ENCODE measurements at places on chromosomes 2 and 18.

- no peak for DNase-seq
Observed at GRCh38 chr2:201923436-201924328, 110.0 kb upstream of the FZD7 start.

GRCh38 chr18:67581178-67581577 is 64.7 kb upstream of the DSEL start:
- DNase-seq: no peak

- no peak for DNase-seq
Observed at GRCh38 chr2:234026693-234027254, 23.7 kb upstream of the SPP2 start.

DNA sequence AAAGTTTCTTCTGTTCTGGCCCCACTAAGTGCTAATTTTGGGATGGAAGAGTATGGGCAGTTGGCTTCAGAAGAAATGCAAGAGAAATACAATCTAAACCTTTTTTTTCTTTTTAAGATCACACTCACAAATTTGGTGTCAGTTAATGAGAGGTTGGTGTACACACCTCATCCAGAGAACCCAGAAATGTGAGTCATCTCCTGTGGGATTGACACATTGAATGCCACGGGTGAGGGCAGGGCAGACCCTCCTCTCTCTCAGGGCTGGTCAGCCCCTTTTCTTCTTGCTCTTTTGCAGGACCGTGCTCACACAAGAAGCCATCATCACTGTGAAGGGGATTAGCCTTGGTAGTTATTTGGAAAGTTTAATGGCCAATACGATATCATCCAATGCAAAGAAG is 19.2 kb downstream of the PRELID3A start:
- no peak for DNase-seq

GRCh38 chr2:195337597-195337996 is 319.4 kb upstream of the SLC39A10 start:
- no peak for DNase-seq

- DNase-seq: peak; percentile 11
Observed at GRCh38 chr2:190649798-190650390, 1.0 kb downstream of the NAB1 start.

- DNase-seq: no peak
Observed at GRCh38 chr2:207123335-207123744, 42.4 kb downstream of the KLF7 start.

- DNase-seq: no peak
Observed at GRCh38 chr2:120589771-120590608, 145.7 kb upstream of the GLI2 start.

DNA sequence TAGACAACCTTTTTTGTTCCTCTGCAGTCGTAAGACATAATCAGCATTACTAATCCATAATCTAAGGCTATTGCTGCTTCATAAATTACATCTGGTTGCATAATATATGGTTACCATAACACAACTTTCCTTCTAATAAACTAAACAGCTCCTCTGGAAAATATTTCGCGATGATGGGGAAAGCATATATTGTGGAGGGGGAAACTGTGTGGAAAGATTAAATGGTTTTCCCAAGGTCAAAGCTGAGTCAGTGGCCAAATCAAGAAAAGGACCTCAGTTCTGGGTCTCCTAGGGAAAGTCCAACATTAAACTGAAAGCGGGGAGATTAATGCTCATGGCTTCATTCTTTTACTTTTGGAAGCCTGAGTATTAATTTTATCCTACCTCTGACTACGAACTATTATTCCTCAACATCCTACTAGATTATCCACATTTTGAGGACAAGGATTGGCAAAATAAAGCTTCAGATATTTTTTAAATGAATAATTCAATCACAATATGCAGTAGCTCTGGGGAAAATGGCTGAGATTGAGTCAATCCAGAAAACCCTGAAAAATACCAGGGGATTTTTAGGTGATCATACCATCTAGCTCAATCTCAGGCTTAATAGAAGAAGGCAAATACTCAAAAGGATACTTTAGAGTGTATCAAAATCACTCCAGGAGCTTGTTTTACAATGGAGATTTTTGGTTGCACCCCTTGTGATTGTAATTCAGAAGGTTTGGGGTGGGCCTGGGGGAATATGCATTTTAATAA is 33.8 kb upstream of the STK17B start:
- DNase-seq: no peak

GRCh38 chr2:137960223-137960622 is 4.0 kb upstream of the HNMT start:
- no peak for DNase-seq

DNA sequence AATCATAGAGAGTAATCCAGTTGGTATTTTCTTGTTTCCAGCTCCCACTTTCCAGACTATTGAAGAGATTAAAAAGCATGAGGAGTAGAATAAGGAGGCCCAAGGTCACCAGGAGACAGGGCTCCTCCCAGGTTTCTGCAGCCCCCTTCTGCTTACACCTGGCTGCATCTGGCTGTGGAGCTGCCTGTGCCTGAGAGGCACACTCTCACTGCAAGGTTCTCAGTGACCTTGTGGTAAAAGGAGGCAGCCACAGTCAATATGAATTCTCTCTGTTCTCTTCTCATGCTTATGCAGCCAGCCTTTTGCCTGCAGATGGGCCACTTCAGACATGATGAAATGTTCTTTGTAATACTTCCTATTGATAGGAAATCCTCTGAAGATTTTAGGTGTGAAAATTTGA is 233.7 kb downstream of the MYO3B start:
- no peak for DNase-seq

- DNase-seq: no peak
Observed at GRCh38 chr18:79314838-79315388, 80.8 kb upstream of the NFATC1 start.

- no peak for DNase-seq
Observed at GRCh38 chr2:28423856-28424605, 31.4 kb downstream of the FOSL2 start.

- DNase-seq: peak; percentile 27
Observed at GRCh38 chr2:235005603-235006259, 53.9 kb downstream of the SH3BP4 start.

GRCh38 chr2:54559593-54560145 is 103.5 kb downstream of the SPTBN1 start:
- DNase-seq: no peak

- DNase-seq: no peak
Observed at GRCh38 chr2:31087491-31087890, 50.7 kb downstream of the GALNT14 start.

DNA sequence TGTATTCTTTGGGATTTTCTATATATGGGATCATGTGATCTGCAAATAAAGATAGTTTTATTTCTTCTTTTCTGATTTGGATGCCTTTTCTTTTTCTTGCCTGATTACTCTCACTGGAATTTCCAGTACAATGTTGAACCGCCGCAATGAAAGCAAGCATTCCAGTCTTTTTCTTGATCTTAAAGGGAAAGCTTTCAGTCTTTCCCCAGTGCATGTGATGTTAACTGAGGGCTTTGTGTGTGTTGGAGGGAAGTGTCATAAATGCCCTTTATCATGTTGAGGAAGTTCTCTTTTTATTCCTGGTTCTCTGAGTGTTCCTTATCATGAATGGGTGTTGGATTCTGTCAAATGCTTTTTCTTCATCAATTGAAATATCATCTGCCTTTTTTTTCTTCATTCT is 16.9 kb upstream of the CYBRD1 start:
- no peak for DNase-seq

GRCh38 chr2:151280271-151280670 is 9.2 kb downstream of the NMI start:
- DNase-seq: no peak

GRCh38 chr2:19046986-19047780 is 311.2 kb downstream of the OSR1 start:
- DNase-seq: no peak

DNA sequence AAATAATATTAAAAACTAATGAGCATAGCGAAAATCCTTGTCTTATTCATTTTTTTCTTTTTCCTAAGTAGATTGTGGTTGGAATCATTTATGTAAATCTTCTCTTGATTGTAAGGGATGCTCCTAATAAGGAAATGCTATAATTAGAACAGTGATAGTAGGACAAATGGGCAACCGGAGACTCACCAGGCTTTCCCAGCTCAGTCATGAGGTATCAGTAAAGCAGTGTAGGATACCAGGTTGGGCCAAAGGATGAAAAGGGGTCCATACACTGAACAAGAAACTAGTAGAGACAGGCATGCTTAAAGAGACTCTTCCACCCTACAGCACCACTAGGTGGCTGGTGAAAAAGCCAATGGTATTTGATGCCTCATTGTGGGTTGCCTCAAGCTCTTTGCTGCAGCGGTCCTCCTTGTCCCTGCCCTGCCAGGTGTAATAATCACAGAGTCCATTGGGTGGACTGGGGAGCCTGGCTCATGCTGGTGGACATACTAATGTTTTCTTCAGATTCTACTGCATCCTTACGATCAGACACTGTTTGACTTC is 71.4 kb upstream of the FAM98A start:
- DNase-seq: peak; percentile 23

- DNase-seq: no peak
Observed at GRCh38 chr2:127598711-127599110, 47.2 kb upstream of the GPR17 start.

GRCh38 chr2:201891676-201892075 is 85.3 kb downstream of the CDK15 start:
- DNase-seq: no peak

GRCh38 chr2:22822835-22823234 is 562.1 kb upstream of the KLHL29 start:
- no peak for DNase-seq

GRCh38 chr2:128821010-128821409 is 502.3 kb upstream of the HS6ST1 start:
- DNase-seq: no peak

GRCh38 chr2:27018142-27018541 is 14.6 kb upstream of the TMEM214 start:
- DNase-seq: no peak

GRCh38 chr18:31741097-31741735 is 19.5 kb downstream of the SLC25A52 start:
- peak; percentile 64 for DNase-seq

DNA sequence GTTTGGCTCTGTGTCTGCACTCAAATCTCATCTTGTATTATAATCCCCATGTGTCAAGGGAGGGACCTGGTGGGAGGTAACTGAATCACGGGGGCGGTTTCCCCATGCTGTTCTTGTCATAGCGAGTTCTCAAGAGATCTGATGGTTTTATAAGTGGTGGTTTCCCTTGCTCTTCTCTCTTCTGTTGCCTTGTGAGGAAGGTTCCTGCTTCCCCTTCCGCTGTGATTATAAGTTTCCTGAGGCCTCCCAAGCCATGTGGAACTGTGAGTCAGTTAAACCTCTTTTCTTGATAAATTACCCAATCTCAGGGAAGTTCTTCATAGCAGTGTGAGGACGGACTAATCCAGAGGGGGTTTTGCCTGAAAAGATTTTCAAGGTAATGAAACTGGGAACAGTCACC is 245.4 kb downstream of the GALR1 start:
- DNase-seq: no peak

DNA sequence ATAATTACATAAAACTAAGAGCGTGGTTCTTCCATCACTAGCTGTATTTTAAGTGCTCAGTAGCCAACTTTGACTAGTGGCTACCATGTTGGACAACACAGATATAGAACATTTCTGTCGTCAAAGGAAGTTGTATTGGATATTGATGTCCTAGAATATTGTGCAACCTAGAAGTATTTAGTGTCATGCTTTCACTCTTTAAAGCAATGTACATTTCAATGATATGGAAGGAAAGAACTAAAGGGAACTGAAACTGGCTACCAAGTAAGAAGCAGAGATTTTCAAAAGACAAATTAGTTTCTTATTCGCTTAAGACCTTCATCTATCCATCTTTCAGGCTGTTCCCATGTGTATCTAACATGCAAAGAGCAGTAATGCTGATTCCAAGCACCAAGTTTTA is 85.4 kb upstream of the EML6 start:
- no peak for DNase-seq

DNA sequence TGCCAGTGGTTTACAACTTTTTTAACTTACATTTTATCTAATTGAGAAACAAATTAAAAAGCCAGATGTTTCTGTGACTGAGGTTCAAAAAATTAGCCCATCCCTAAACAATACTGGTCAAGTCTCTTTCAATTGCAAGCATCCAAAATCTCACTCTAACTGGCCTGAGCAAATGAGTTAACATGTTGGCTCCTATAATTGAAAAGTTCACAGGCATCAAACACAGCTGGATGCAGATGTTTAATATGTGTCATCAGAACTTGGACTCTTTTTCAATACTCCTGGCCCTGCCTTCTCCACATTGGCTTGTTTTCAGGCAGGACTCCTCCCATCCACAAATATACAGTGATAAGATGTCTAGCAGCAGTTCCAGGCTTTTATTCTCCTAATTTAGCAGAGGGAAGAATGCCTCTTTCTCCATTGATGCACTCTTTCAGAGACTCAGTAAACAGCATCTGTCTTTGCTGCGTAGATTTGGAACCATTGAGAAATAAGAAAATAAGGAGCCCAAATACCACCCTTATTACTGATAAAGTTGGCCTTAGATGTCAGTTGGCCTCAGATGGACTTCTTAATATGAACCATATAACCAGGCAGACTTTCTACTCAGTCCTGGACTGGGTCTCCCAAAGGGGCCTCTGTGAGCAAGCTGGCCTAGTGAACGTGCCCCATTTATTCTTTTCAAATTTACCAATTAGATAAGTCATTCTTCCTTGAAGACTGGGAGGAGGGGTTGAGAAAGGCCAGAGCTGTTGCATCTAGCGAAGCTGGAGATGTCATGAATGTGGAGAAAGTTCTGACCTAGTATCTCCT is 30.4 kb upstream of the FN1 start:
- DNase-seq: no peak

DNA sequence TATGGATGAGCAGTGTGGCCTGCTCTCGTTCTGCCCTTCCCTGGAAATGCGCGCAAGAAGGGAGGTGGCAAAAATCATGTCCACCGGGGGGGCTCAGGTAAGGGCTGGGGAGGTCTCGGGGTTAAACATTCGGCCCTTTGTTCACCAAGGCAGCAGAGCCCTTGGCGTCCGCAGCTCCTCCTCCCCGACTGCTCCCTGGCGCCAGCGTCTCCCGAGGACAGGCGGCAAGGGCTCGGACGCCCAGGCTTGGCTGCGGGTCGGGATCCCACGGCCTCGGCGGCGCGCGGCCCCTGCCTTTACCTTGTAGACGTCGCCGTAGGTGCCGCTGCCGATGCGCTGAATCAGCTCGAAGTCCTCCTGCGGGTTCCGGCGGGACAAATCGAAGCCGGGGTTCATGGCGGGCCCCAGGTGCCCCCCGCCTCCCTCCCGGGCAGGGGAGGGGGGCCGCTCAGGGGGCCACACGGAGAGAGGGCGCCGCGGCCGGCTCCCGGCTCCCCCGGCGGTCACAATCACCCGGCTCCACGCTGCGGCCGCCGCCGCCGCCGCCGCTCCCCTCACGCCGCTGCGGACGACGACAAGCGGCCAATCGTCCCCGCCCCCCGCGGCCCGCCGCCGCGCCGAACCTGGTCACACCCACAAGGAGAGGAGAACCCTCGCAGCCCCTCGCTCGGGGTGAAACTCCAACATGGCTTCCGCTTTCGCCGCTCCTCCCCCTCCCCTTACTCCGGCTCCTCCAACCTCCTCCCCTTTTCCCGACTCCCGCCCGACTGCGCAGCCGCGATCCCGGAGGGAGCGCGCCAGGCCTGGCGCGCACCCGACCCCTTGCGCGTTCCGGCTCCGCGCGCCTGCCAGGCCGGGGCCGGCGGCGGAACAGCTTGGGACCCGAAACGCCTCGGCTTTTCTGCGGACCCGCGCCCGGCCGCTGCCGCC is at the start of gene MAP4K3:
TSS of gene MAP4K3 (minus strand) at position 694 of the 930 bp plus-strand sequence. CDS start at position 396, 298 bp downstream.
- DNase-seq: peak; percentile 96

Measured in HEK293T (cell line).